ENCODE measurements at places on chromosomes 6 and 20.

GRCh38 chr6:35055891-35056290, 85.2 kb downstream of the TCP11 start:
- H3K36me3 ChIP-seq, result no peaks in the 10 kb centered on the region
- peaks cover 10% of the 10 kb centered on the region for H3K4me1 ChIP-seq
- DNase-seq, result no peak
- no peak overlapping the region for H3K27ac ChIP-seq
- no peak overlapping the region for H3K4me3 ChIP-seq

- H3K4me3 ChIP-seq, result no peak overlapping the region
- peaks cover 54% of the 10 kb centered on the region for H3K36me3 ChIP-seq
- peak overlapping the region; percentile 82 for H3K27ac ChIP-seq
- peaks cover 63% of the 10 kb centered on the region for H3K4me1 ChIP-seq
- no peak for DNase-seq
- H3K27me3 ChIP-seq, result no peaks in the 10 kb centered on the region
Measured at GRCh38 chr20:37189416-37190016, 10.2 kb upstream of the MROH8 start.

DNA sequence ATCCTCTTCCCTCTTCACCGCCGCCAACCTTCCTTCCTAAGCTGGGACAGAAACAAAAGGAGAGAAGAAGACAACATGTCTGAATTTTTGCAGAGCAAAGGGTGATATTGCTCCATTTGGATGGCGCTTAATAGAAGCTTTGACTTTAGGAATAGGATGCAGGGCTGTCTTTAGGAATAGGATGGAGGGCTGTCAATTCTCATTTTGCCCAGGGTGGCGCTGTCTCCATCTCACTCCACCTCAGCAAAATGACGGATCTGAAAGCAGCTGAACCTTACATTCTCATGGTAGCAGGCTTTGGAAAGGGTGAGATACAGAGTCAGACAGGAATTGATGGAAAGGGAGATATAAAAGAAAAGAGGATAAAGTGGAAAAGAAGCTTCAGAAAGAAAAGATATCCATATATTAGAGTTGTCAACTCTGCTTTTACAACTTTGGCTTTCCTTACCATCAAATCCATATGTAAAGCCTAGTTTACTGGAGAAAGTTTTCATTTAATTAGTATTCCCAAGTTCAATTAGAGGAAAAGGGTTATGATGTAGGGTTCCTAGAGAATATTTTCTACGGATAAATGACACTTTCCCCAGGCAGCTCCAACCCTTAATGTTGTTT, 2.4 kb downstream of the MTCL3 start:
- H3K4me3 ChIP-seq, result peak overlapping the region; percentile 80
- H3K4me1 ChIP-seq, result peaks cover 47% of the 10 kb centered on the region
- H3K36me3 ChIP-seq, result peaks cover 6% of the 10 kb centered on the region
- peak; percentile 60 for DNase-seq
- peak overlapping the region; percentile 72 for H3K27ac ChIP-seq

GRCh38 chr20:44471481-44471882, 4.2 kb upstream of the TTPAL start:
- no peak overlapping the region for H3K4me3 ChIP-seq
- H3K4me1 ChIP-seq, result peaks cover 19% of the 10 kb centered on the region
- H3K36me3 ChIP-seq, result no peaks in the 10 kb centered on the region

DNA sequence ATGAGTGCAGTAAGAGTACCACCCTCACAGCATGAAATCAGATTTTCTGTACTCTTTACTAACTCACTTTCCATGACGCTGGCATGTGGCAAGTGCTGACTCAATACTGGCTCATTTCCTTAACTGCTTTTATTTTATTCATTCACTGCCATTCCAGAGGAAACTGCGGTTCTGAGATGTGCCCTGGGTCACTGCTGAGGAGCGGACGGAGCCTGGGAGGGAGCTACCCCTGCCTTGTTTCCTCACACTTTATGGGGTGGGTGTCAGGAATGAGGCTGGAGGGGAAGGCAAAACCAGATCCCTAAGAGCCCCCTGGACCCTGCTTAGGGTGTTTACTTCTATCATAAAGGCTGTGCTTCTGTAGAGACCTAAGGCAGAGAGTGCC, 14.4 kb downstream of the NT5E start:
- H3K27ac ChIP-seq, result no peak overlapping the region
- peaks cover 14% of the 10 kb centered on the region for H3K27me3 ChIP-seq
- no peak for DNase-seq
- peaks cover 53% of the 10 kb centered on the region for H3K4me1 ChIP-seq

- H3K4me3 ChIP-seq, result no peak overlapping the region
- DNase-seq, result no peak
- H3K27me3 ChIP-seq, result no peaks in the 10 kb centered on the region
- H3K4me1 ChIP-seq, result peaks cover 3% of the 10 kb centered on the region
- no peak overlapping the region for H3K27ac ChIP-seq
Measured at GRCh38 chr6:156348424-156348823, 428.8 kb upstream of the ARID1B start.

DNA sequence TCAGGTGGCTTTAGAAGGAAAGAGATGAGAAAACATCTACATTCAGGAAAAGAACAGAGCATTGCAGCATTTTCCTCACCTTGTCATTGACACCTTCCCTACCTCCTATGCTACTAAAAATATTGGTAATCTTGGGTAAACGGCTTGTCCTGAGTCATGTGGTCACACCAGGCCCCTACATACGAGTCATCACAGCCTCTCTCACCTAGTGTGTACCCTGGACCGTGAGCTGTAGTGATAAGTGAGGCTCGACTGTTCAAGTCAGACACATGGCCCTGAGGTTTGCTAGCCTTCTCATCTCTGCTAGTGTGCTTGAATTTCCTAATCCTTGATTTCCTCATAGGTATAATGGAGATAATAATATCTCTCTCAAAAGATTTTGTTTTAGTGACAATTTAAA, 29.6 kb upstream of the TMEM244 start:
- no peaks in the 10 kb centered on the region for H3K36me3 ChIP-seq
- DNase-seq, result no peak
- no peak overlapping the region for H3K27ac ChIP-seq
- H3K4me3 ChIP-seq, result no peak overlapping the region

DNA sequence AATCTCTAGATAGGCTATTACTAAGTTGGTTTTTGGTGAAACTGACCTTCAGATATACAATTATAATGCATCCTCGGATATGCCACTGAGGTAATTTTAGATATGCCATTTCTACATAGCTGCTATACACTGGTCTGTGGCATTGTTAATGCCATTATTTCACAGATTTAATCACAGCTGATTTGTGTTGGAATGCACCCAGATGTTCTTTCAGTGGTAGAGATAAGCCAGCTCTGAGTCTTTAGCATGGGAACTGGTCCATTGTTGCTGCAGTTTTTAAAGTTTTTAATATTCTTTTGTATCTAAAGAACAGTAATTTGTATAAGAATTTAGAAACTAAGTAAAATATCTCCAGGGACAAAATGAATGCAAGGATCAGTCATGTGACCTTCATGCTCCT, 6.8 kb downstream of the TMX4 start:
- H3K4me1 ChIP-seq, result peaks cover 10% of the 10 kb centered on the region
- no peaks in the 10 kb centered on the region for H3K27me3 ChIP-seq
- no peak for DNase-seq
- no peak overlapping the region for H3K4me3 ChIP-seq

GRCh38 chr6:157535340-157536222, 154.6 kb downstream of the ZDHHC14 start:
- H3K4me1 ChIP-seq, result peaks cover 48% of the 10 kb centered on the region
- H3K36me3 ChIP-seq, result peaks cover 8% of the 10 kb centered on the region
- H3K27ac ChIP-seq, result peak overlapping the region; percentile 86
- no peak for DNase-seq
- H3K27me3 ChIP-seq, result peaks cover 17% of the 10 kb centered on the region

DNA sequence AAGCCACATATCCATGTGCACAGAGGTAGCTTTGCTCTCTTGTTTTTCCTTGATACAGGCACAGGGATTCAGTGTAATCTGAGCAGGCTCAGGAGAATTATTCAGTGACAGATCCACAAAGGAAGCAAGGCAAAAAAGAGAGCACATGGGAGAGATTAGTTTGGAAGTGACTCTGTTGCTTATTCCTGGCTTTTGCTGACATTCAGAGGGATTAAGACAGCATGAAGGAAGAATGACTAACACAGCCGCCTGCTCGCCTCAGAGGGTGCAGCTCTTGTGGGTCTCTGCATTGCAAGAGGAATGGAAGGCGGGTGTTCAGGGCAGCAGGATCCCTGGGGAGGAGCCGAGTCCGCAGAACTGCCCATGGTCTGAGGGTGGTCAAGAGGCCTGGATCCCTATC, 203.4 kb upstream of the KCNQ5 start:
- DNase-seq, result no peak
- H3K4me3 ChIP-seq, result no peak overlapping the region
- H3K27me3 ChIP-seq, result peaks cover 14% of the 10 kb centered on the region
- H3K4me1 ChIP-seq, result no peaks in the 10 kb centered on the region
- H3K27ac ChIP-seq, result no peak overlapping the region

DNA sequence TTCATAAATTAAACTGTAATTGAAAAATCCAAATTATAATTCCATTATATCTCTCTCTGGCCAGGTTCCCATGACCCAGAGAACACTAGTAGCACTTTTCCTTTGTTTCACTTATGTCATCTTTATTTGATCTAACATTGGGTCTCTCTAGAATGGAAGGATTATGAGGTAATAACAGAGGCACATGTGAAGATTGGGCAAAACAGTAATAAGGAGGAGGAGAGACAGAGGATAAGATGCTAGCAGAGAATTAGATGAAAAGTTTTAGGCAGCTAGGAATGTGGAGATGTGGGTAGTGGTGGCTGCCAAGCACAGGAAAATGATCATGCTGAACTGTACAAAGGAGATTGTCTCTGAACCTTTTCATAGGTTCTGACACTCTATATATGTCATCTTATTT, 3.3 kb downstream of the TAB2 start:
- H3K4me3 ChIP-seq, result peak overlapping the region; percentile 88
- peaks cover 44% of the 10 kb centered on the region for H3K36me3 ChIP-seq
- no peak for DNase-seq
- H3K27me3 ChIP-seq, result no peaks in the 10 kb centered on the region

- no peaks in the 10 kb centered on the region for H3K4me1 ChIP-seq
- peak; percentile 32 for DNase-seq
- H3K4me3 ChIP-seq, result no peak overlapping the region
- no peaks in the 10 kb centered on the region for H3K36me3 ChIP-seq
- H3K27me3 ChIP-seq, result peaks cover 44% of the 10 kb centered on the region
- H3K27ac ChIP-seq, result no peak overlapping the region
Measured at GRCh38 chr6:166289207-166290060, 18.8 kb downstream of the PRR18 start.

DNA sequence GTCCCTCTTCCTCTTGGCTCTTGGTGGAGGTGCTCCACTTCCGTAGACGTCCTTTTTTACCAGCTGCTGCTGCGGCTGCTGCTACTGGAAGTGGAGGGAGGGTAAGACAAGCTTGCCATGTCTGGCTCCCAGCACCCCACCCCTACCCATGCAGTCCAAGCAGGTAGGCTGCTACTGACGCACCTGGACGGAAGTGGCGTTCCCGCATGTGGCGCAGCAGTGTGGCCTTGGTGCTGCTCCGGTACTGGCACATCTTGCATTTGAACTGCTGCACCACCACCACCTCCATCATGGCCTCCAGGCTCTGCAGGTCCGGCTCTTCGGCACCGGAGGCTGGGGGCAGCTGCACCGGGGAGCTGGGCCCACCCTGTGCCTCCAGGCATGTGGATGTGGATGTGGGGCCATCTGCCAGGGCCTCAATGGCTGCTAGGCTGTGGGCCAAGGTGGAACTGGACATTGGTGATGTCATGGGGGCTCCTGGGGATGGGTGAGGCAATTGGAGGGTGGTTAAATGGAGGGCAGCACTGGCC, 4.4 kb downstream of the ZNF335 start:
- H3K4me3 ChIP-seq, result no peak overlapping the region
- no peak for DNase-seq
- H3K27ac ChIP-seq, result no peak overlapping the region
- peaks cover 21% of the 10 kb centered on the region for H3K4me1 ChIP-seq

DNA sequence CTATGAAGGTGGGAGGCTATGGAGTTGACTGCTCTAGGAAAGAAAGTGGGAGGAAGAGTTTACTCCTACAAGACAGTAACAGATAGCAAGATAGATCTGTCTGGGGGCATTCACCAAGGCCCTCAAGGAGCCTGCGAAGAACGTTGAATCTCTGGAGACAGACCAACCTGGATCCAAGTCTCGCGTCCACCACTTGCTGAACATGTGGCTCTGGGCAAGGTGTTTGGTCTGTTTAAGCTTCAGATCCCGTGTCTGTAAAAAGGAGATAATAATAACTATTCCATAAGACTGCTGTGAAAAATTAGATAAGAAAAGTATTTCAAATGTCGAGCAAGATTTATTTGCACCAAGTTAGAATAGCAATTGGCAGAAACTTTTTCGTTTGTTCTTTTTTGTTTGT, 8.1 kb upstream of the EEF1A1 start:
- no peak overlapping the region for H3K4me3 ChIP-seq
- no peaks in the 10 kb centered on the region for H3K36me3 ChIP-seq
- DNase-seq, result no peak

- peaks cover 13% of the 10 kb centered on the region for H3K36me3 ChIP-seq
- no peak overlapping the region for H3K4me3 ChIP-seq
- H3K27me3 ChIP-seq, result no peaks in the 10 kb centered on the region
- DNase-seq, result no peak
Measured at GRCh38 chr6:83153883-83154521, 39.1 kb downstream of the PGM3 start.

- H3K27me3 ChIP-seq, result peaks cover 19% of the 10 kb centered on the region
- no peak for DNase-seq
- H3K4me3 ChIP-seq, result no peak overlapping the region
- H3K27ac ChIP-seq, result no peak overlapping the region
- peaks cover 10% of the 10 kb centered on the region for H3K4me1 ChIP-seq
Measured at GRCh38 chr20:38156888-38157634, 8.0 kb downstream of the TGM2 start.

GRCh38 chr20:32960222-32960518, 44.1 kb downstream of the SUN5 start:
- peaks cover 9% of the 10 kb centered on the region for H3K27me3 ChIP-seq
- no peak for DNase-seq
- H3K4me1 ChIP-seq, result peaks cover 19% of the 10 kb centered on the region
- H3K36me3 ChIP-seq, result peaks cover 9% of the 10 kb centered on the region
- H3K4me3 ChIP-seq, result no peak overlapping the region
- no peak overlapping the region for H3K27ac ChIP-seq

- H3K4me3 ChIP-seq, result no peak overlapping the region
- no peaks in the 10 kb centered on the region for H3K36me3 ChIP-seq
- no peak for DNase-seq
- no peaks in the 10 kb centered on the region for H3K4me1 ChIP-seq
- no peak overlapping the region for H3K27ac ChIP-seq
- H3K27me3 ChIP-seq, result peaks cover 4% of the 10 kb centered on the region
Measured at GRCh38 chr20:40565682-40566040, 123.4 kb downstream of the MAFB start.

GRCh38 chr20:52824494-52825216, 147.5 kb upstream of the TSHZ2 start:
- H3K36me3 ChIP-seq, result peaks cover 1% of the 10 kb centered on the region
- H3K4me3 ChIP-seq, result no peak overlapping the region
- no peak overlapping the region for H3K27ac ChIP-seq
- H3K27me3 ChIP-seq, result no peaks in the 10 kb centered on the region
- H3K4me1 ChIP-seq, result peaks cover 9% of the 10 kb centered on the region

GRCh38 chr6:135159531-135159930, 21.6 kb upstream of the MYB start:
- peak; percentile 26 for DNase-seq
- peaks cover 7% of the 10 kb centered on the region for H3K27me3 ChIP-seq
- no peak overlapping the region for H3K4me3 ChIP-seq
- peaks cover 36% of the 10 kb centered on the region for H3K4me1 ChIP-seq

- H3K4me3 ChIP-seq, result no peak overlapping the region
- H3K27me3 ChIP-seq, result no peaks in the 10 kb centered on the region
- H3K36me3 ChIP-seq, result no peaks in the 10 kb centered on the region
- DNase-seq, result no peak
- H3K4me1 ChIP-seq, result no peaks in the 10 kb centered on the region
Measured at GRCh38 chr6:104623052-104623690, 236.5 kb downstream of the HACE1 start.
